NCI-H748 treated with DMSO at 0.1 percent for 48 hours (cell line): ENCODE measurements at places on chromosomes 2 and 18.

DNA sequence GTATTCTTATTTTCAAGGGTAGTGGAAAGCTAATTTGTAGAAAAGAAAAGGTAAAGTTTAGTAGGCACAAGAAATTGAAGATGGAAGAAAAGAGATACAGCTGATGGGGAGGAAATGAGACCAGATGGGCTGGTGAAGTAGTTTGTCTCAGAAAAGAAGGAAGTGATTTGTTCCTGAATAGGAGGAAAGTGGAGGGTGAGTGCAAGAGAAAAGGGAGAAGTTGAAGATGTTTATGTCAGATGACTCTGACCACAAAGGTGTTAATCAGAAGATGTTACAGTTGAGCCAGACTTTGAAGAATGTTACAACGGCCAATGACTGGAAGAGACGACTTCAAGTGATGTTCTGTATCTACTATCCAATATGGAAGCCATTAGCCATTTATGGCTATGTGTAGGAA lies 21.2 kb downstream of the ZSCAN30 start:
- no peak for DNase-seq

- DNase-seq = peak; percentile 27
Observed at GRCh38 chr2:170715932-170716777, 1.0 kb downstream of the SP5 start.

- no peak for DNase-seq
Observed at GRCh38 chr18:22713511-22713910, 219.6 kb upstream of the RBBP8 start.

DNA sequence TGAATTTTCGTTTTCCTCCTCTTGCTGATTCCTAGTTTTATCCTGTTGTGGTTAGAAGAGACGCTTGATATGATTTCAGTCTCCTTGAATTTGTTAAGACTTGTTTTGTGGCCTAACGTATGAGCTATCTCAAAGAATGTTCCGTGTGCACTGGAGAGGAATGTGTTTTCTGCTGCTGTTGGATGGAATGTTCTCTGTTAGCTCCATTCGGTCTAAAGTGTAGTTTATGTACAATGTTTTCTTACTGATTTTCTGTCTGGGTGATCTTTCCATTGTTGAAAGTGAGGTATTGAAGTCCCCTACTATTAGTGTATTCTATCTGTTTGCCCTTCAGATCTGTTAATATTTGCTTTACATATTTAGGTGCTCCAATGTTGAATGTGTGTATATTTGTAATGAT lies 25.9 kb downstream of the COLEC11 start:
- no peak for DNase-seq

DNA sequence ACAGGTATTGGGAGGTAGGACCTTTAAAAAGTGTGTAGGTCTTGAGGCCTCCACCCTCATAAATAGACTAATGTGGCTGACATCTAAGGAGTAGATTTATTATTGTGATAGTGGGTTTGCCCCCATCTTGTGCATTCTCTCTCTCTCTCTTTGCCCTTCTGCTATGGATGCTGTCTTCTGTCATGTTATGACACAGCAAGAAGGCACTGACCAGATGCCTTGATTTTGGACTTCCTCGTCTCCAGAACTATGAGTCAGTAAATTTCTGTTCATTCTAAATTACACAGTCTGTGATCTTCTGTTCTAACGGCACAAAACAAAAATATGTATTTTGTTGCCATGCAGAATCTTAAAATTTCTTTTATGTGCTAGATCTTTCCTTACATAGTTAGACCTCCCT lies 66.9 kb downstream of the ATAD2B start:
- DNase-seq = no peak

GRCh38 chr18:10497206-10497749 lies 28.5 kb upstream of the NAPG start:
- no peak for DNase-seq

GRCh38 chr18:49014605-49015267 lies 64.0 kb upstream of the SMAD7 start:
- DNase-seq = no peak

DNA sequence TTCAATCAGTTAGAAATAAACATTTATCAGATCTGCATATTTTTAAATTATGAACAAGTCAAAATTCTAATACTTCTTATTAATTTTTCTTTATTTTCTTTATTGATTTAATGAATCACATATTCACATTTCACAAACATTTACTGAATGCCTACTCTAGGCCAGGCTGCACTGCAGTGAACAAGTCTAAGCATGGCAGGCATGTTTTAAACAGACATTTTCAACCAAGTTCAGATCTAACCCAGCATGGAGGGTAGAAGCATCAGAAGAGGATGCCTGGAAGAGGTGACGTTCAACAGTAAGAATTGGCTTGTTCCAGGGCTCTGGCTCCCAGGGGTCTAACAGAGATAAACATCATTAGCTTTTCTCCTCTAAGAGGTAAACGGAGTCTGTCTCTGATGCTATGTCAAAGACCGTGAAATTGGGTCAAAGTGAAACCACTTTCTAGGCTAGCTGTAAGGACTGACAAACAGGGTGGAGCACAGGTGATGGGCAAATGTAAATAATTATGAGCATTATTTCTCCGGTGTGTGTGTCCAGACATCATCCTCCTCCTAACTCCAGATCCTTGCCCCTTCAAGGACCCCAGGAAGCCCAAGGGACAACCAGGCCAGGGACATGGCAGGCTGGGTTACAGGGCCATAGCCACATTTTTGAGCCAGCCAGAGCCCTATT lies 50.6 kb downstream of the UNC50 start:
- DNase-seq = no peak

DNA sequence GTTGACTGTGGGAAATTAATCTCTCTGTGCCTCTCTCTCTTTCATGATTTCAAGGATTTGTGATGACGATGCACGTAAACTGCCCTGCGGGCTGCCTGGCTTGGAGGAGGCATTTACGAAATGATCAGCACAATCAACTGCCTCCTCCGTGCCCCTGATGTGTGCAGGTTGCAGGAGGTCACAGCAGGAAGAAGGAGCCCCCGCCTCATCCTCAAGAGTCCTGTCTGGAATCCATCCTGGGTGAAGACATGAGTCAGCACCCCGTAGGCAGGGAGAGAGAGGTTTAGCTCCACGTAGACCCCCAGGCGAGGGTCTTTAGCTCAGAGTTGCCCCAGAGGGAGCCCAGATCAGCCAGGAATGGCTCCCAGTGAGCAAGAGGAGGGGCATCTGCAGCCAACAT lies 17.1 kb upstream of the TEX51 start:
- DNase-seq = no peak

DNA sequence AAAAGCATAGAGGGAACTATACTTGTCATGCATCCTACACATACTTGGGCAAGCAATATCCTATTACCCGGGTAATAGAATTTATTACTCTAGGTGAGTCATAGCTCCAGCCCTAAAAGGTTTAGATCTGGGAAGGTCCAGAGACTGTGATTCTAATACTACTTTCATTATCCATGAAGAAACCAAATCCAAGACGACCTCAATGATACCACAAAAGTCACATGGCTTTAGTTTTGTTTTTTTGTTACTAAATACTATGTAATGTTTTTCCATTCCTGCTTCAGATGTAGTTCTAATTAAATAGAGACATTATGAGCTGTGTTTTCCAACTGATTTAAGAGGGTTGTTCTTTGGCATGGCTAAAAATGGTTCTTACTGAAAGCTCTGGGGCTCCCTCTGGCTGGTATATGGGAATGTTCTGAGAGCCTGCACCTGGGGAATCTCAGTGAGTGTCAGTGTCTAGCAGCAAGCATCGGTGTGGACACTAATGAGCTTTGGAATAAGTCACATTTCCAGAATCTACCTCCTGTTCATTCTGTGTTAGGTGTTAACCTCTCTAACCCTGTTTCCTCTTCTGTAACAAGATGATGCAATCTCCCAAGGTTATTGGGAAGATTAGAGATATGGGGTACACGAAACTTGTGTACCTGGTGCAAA lies 20.5 kb upstream of the IL1RL2 start:
- DNase-seq = peak; percentile 5

DNA sequence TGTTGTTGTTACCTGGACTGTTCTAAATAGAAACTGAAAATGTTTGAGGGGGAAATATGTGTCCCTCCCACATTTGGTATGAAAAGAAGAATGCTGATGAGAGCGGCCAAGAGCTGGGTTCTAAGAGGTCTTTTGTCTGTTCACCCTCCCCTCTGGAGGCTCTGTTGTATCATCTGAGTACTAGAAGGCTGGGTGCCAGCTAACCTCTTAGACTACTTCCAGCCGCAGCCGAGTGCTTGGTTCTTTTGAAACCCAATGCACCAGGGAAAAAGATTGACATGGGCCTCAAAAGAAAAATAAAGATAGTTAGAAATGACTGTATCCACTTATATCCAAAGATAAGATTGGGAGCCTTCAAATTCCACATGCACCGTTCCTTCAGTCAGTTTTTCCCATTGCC lies 255.9 kb downstream of the TXNL1 start:
- no peak for DNase-seq

GRCh38 chr2:216430811-216431530 lies 18.7 kb downstream of the SMARCAL1 start:
- DNase-seq = no peak

DNA sequence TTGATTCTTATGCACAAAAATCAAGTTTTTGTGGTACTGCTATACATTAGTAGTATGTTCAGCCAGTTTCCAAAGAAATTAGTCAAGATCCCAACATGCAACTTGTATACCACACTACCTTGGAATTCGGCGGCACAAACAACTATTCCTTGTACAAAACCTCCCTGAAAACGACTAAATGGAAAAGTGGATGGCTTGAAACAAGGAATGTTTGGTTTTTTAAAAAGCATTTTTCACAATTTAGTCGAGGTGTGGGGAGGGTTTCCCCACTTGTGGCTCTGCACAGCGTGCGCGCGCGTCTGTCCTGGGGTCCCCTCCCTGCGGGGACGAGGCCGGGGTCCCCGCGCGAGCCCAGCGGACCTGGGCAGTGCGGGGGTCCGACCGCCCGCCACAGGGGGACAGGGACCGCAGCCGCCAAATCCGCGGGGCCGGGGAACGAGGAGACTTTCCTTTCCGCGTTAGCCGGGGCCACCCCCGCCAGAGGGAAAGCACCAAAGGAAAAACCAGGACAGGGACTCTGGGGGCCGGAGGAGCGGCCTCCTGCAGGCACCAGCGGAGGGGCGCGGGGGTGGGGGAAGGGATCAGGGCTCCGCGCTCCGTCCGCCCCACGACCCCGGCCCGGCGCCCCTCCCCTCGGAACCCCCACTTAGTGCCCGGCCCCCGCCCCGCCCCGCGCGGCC lies 534 bp upstream of the SOCS6 start:
- no peak for DNase-seq

GRCh38 chr2:144426981-144427479 lies 92.9 kb downstream of the ZEB2 start:
- DNase-seq = no peak

DNA sequence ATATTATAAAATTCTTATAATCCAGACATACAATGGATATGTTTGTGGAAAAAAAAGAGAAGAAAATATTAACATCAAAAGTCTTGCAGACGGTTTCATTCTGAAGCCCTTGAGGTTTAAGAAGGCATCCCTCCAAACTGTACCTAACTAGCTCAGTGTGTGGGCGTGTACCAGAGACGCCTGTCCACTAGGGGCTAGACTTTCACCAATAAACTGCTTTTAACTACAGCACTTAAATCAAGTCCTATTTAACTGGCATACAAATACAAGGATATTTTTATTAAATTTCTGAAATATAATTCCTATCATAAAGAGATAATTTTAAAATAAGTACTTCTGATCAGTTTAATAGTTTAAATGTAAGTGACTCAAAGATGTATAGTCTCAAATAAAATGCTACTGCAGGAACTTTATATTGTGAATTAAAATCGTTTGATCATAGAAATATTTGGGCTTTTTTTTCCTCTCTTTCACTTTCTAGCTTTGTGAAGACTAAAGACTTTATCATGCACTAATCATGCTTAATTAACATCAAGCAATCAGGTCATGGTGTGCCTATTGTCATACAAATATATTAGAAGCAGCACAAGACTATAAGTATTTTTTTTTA lies 437.7 kb downstream of the SATB2 start:
- peak; percentile 50 for DNase-seq

DNA sequence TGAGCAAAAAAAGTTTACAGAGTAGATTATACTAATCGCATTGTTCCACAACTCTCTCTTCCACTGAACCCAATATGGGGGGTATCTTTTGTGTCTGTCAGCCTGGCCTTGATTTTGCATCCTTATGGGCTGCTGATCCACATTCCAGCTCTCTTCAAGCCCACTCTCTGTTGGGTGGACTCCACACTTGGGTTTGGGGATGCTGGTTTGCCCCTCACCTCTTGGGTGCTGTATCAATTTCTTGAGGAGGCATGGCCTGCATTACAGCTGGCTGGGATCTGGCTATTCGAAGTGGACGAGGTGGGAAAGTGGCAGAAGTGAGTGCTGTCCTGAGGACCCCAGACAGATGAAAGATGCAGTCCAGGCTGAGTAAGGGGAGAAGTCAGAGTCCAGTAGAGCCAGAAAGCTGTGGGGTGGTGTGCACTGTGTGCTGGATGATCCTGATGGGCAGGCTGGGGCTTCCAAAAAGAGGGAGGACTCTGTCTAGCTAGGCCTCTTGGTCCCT lies 141.4 kb downstream of the CAPN13 start:
- no peak for DNase-seq

- no peak for DNase-seq
Observed at GRCh38 chr18:76791106-76791505, 31.3 kb upstream of the ZNF236 start.

DNA sequence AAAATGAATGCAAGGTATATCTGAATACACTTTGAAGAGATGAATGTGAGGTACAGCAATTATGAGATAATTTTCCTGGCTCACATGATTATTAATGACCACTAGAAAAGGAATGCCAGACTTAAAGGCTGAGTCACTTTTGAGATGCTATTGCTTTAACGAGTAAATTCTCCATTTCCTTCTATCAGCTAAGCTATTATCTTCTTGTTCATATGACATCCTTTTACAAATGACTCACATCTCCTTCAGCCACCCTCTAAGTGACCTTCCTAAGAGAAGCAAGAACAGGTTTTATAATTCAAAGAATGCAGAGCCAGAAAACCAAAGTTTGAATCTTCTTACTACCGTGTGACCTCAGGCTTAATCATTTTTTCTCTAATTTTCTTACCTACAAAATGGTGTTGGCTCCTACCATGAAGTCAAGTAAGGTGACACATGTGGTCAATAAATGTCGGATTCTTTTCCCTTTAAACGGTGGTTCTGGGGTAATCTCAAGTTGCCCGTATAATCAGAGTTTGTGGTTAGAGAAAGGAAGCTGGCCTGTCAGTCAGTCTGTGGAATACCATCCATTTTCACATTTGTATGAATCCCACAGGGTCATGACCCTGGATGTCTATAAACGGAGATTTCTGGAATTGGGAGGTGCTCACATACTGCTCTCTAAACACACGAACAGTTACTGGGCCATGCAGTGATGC lies 184.0 kb upstream of the PID1 start:
- no peak for DNase-seq
